Cortex of kidney (tissue), 1 donor: ENCODE measurements at places on chromosomes 16 and 17.
A peak's percentile ranks its signal among the peaks of the same experiment; 100 is the strongest.

DNA sequence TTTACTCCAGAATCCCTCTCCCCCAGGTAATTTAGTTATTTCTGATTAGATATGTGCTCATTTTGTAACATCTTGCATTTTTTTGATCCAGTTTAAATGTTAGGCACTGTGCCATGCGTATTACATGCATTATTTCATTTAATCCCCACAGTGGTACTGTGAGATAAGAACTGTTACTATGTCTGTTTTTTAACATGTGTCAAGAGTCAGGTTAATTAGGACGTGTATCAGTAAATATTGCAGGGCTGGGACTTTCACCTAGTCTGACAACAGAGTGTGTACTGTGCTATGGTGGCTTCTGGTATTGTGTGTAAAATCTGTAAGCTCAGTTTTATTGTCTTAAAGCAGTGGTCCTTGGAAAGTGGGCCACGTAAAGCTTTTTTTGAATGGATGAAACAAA is 10.6 kb downstream of the RSPRY1 start:
- DNase-seq, result no peak

GRCh38 chr17:57545731-57546342 is 199.3 kb downstream of the CCDC182 start:
- no peak for DNase-seq

GRCh38 chr17:74798239-74798707 is 22.1 kb upstream of the NAT9 start:
- no peak for DNase-seq

- DNase-seq, result no peak
These were observed 21.5 kb downstream of the MED13 start for GRCh38 chr17:62043602-62044001.

DNA sequence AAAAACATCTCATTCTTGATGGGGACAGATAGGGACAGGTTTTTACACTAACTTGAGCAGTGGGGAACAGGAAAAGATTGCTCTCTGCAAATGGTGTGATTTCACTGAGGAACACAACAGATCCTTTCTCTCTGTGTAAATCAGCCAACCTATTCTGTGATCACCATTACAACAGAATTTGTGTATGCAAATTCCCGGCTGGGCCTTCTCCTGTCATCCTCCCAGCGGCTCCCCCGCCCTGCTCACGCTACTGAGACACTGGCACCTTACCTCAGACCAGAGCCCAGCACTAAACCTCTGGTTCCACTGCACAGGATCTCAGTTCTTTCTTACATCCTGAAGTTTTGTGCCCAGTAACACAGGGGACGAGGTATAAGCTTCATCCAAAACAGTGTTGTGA is 97.0 kb upstream of the FA2H start:
- no peak for DNase-seq

- no peak for DNase-seq
These were observed 23.4 kb upstream of the MGAT5B start for GRCh38 chr17:76844846-76845245.

DNA sequence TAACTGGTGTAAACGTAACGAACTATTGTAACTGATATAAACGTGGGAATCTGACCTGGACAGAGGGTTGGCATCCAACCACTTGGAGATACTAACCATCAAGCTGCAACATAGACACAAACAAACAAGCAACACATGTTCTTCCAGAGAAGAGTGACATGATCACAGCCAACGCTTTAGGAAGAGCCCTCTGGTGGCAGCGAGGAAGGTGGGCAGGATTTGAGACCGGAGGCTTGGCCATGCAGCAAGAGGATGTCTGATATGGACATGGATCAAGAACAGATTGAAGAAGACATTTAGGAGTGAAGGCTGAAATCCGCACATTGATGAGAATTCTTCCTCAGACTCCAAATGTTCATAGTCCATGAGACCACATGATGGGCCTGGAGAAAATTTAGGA is 40.3 kb upstream of the TNRC6A start:
- DNase-seq, result no peak

DNA sequence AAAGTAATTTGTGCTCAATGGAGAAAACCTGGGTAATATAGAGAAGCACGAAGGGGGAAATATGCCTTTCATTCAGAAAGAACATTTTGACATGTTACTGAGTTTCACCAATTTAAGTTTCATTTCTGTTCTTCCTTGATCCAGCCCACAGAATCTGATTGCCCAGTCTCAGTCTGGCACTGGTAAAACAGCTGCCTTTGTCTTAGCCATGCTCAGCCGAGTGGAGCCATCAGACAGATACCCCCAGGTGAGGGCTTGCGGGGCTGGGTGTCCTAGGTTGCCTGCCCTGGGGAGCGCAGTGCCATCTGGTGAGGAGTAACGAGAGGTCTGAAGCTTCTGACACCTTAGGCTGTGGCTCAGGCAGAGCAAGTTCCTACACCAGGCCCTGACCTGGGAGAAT is 17.7 kb downstream of the DDX19A start:
- DNase-seq, result no peak

GRCh38 chr16:67471758-67472384 is 9.1 kb downstream of the ATP6V0D1 start:
- DNase-seq, result no peak

DNA sequence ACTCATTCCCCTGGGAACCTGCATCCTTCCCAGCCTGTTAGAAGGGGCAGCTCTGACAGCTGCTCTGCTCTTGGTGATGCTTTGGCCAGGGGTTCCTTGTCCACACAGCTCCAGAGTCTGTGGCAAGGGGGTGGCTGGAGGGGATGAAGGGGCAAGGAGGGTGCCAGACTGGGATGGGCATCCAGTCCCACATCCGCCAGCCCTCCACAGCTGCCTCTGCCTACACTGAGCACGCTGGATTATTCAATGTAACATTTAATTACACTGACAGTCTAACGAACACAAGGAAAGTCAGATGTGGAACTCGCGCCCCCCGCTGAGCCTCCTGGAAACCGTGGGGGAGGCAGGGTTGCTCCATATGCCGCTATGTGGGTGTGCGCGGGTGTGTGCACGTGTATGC is 101.1 kb downstream of the C16orf78 start:
- no peak for DNase-seq

GRCh38 chr17:3026856-3027751 is 36.3 kb downstream of the OR1D5 start:
- DNase-seq, result no peak

DNA sequence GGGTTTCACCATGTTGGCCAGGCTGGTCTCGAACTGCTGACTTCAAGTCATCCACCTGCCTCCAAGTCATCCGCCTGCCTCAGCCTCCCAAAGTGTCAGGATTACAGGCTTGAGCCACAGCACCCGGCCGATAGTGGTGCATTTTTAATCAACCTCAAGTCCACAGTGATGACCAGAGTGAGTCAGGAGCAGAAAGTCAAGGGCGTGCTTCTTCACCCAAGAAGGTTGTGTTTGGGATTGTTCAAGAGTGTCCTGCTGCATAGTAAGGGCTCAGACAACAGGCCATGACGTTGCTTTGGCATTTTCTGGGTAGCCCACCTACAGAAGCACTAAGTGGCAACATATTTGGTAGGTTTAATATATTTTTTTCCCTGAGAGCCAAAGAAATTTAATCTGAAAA is 108.3 kb upstream of the FAM20A start:
- DNase-seq, result no peak

DNA sequence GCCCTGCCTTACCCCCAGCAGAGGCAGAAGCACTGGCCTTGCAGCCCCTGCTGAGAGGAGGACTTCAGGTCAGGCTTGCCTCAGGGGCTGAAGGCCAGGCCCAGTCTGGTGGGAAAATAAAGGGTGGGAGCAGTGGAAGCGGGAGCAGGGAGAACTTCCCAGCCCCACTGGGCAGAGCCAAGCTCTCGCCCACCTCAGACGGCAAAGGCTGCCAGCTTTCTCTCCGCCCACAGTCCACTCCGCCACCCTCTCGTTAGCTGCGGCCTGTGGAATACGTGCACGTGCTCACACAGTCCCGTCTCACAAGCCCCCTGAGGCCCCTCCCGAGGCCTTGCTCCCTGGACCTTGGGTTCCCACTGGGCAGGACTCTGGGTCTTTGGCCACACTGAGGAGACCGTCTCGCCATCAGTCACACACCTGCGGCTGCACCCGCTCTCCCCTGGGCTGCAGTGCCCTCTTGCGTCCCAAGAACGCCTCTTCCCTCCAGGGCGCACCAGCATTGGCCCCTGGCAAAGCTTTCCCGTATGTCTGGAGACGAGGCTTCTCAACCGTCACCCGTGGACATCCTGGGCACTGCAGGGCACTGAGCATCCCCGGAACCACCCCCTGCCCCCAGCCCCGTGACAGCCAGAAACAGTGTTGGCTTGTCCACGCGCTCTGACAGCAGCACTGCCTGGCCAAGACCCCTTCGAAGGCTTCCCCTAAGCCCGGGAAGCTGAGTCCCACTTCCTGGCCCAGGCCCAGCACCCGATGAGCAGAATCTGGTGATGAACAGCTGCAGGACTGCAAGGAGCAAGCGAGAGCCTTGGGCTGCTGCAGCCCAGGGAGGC is 8.3 kb downstream of the MRPL28 start:
- DNase-seq, result no peak

GRCh38 chr17:33055171-33055611 is 63.5 kb downstream of the SPACA3 start:
- DNase-seq, result no peak

- DNase-seq, result no peak
These were observed 2.6 kb downstream of the STH start for GRCh38 chr17:46001390-46002310.

DNA sequence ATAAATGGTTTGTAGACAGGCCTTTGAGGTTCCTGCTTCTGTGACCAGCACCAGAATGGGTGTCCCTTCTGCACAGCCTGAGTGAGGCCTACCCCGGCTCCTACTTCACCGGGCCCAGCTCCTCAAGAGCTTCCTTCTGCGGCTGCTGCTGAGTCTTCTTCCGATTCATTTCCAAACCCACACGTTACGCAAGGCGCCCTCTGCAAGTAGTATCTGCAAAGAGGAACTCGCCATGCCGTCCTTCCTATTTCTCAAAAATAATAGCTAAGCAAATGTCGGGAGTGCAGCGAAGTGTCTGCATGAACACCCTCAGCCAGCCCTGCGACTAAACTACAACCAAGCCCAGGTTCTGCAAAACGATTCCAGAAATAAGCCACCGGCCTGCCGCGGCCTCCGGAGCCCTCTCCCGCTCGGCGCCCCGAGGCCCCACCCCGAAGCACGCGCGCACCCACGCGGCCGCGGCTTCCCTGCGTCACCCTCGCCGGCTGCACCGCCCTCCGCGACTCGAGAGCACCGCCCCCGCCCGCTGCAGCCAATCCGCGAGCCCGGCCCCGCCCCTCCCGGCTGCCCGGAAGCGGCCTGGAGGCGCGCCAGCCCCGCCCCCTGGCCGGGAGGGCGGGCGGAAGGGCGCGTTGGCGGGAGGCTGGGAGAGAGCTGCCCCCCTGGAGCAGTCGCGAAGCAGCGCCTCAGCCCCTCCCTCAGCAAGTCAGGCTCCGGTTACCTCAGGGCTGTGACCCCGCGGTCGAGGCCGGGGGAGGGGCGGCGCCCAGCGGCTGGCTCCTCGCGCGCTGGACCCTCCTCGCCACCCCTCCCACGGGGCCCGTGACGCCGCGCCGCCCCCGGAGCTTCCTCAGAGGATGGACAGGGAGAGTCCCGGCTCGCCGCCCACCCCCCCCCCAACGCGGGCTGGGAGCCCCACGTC is 8.3 kb downstream of the MNT start:
- DNase-seq, result peak; percentile 73

- no peak for DNase-seq
These were observed 128.5 kb downstream of the PARN start for GRCh38 chr16:14501331-14502255.

GRCh38 chr17:63549289-63549945 is 860 bp upstream of the DCAF7 start:
- no peak for DNase-seq

GRCh38 chr17:6510321-6510977 is 45.9 kb downstream of the PITPNM3 start:
- DNase-seq, result no peak

DNA sequence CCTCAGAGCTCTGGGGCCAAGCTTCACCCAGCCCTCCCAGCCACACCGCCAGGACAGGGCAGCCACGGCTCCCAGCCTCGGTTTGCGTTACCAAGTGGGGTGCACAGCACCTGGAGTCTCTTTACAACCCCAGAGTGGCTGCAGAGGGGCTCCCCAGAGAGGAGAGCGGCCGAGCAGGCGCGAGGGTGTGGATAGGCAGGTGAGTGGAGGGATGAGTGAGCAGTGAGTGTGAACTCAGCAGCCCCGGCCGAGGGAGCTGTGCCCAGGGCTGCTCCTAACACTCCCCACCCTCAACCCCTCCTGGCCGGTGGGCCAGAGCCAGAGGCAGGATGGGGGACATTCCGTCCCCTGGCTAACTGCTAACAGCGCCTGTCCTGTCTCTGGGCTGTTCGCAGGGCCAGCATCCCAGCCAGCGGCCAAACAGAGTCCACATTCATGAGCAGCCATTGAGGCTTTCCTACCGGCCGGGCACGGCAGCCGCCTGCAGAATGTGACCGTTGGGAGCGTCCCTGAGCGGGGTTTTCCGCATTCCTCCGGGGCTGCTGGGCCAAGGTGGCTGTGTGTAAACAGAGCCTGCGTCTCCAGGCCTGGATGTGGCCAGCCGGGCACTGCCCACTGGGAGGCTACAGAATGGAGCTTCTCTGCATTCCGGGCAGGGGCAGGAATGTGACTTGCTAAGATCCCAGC is 5.3 kb downstream of the ZNF469 start:
- no peak for DNase-seq
